ENCODE measurements at places on chromosomes 7 and 10.

DNA sequence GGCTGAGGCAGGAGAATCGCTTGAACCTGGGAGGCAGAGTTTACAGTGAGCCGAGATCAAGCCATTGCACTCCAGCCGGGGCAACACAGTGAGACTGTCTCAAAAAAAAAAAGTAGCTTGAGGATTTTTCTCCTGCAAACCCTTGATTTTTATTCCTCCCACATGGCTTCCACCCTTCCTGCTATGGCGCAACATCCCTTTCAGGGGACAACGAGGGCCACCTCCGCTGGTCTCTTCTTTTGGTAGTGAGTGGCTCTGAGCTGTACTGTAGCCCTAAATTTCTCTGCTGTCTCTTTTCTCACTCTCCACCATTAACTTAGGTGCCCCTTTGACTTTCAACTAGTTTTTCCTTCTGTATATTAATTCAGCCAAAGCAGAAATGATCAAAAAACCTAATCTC lies 113.4 kb downstream of the HIPK2 start:
- DNase-seq, result no peak

GRCh38 chr7:120802751-120803150 lies 55.2 kb downstream of the TSPAN12 start:
- DNase-seq, result no peak

GRCh38 chr10:108685863-108686531 lies 1237.3 kb downstream of the XPNPEP1 start:
- no peak for DNase-seq

- DNase-seq, result no peak
Measured at GRCh38 chr7:138843632-138844580, 45.9 kb upstream of the ATP6V0A4 start.

GRCh38 chr7:66732439-66732838 lies 8.1 kb upstream of the RABGEF1 start:
- no peak for DNase-seq

- no peak for DNase-seq
Measured at GRCh38 chr7:112366886-112367285, 83.4 kb upstream of the IFRD1 start.

DNA sequence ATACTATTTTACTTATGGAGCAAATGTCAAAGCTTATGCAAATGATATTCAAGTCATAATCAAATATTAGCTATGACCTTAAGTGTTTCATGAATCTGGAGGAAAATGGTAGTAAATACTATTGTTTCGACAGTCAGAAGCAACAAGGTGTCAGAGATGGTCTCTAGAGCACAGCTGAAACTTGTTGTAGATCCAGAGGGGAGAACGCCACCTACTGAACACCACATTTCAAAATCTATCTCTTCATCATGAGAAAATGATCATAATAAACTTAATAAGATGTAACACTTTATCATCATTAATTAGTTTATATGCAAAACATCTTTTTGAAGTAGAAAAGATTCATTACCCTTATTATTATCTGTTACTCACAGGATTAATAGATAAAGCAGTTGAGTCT lies 418.7 kb downstream of the GATA3 start:
- no peak for DNase-seq

- DNase-seq, result no peak
Measured at GRCh38 chr7:129925416-129926002, 27.3 kb downstream of the UBE2H start.

DNA sequence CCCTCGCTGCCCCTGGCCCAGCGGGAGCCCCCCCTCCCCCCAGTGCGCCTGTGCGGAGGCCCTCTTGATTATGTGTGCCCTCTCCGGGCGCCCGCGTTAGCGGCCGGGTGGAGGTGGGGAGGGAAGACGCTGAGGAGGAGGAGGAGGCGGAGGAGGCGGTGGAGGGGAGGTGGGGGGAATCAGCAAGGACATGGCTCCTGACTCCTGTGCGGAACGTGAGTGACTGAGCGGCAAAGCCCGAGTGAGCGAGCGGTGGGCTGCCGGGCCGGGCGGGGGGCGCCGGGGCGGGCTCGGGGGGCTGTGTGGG lies 201 bp downstream of the MLLT10 start:
- no peak for DNase-seq

DNA sequence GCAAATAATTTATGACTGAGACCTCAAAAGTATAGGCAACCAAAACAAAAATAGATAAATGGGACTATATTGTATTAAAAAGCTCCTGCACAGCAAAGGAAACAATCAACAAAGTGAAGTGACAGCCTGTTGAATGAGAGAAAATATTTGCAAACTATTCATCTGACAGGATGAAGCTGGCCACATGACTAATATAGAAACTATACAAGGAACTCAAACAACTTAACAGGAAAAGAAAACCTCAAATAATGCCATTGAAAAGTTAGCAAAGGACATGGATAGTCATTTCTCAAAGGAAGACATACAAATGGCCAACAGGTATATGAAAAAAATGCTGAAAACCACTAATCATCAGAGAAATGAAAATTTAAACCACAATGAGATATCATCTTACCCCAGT lies 245.1 kb downstream of the STK31 start:
- DNase-seq, result no peak

DNA sequence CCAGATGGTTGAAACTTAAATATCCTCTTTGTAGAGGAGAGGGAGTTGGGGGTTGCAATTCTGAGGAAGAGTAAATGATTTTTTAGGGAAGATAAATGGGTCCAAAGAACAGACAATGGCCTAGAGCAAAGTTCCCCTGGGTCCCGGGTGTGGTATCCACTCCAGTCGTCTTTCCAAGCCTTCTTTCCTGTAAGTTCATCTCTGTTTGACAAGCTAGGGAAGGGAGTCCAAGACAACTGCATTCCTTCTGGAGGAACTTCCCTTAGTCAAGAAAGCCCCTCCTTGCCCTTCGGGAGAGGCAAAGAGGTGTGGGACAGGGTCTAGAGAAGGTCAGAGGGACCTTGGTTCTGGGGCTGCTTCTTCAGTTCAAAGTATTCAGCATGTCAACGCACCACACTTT lies 33.4 kb downstream of the C10orf71 start:
- DNase-seq, result no peak

DNA sequence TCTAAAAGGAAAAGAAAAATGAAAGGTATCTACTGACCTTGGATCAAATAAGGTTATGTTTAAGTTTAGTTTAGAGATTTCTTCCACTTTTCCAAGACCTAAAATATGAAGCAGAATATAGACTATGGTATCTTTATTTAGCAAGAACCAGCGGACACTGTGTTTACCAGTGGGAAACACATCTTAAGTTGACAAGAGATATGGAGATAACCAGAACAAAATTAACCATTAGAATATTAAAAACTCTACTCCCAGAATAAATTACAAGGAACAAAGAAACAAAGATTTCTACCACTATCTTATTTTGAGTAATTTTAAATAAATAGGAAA lies 86.9 kb downstream of the IMMP2L start:
- DNase-seq, result no peak

DNA sequence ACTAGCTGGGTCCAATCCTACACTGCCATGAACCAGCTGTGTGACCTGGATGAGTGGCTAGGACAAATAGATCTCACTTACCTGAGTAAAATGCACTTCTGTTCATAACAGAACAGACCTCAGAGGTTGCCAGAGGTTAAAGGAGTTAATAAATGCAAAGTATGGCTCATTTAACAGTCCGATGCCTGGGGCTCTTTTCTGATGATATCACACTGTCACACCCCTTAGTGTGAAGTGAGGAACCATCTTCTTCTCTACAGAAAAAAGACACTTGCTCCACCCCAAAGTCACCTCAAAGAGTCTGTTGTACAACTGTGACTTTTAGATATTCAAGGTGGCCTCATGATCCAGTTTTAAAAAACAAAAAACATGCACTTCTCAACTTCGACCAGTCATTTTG lies 21.5 kb upstream of the TARP start:
- no peak for DNase-seq

DNA sequence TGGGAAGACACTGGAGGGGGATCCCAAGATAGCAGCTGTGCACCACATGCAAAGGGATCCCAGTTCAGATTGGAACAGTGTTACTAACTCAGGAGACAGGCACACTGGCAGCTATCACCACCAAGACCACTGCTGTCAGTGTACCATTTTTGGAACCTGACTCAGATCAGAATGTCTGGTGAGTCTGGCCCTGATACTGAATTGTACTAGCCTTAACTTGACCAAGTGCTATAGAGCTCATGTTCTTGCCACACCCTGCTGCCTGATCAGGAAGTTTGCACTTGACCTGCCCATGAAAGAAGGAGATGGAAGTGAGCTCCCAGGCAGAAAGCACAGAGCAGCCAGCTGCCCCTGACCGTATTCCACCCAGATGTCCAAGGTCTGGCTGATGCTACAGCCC lies 4.8 kb upstream of the PRRT4 start:
- DNase-seq, result no peak

DNA sequence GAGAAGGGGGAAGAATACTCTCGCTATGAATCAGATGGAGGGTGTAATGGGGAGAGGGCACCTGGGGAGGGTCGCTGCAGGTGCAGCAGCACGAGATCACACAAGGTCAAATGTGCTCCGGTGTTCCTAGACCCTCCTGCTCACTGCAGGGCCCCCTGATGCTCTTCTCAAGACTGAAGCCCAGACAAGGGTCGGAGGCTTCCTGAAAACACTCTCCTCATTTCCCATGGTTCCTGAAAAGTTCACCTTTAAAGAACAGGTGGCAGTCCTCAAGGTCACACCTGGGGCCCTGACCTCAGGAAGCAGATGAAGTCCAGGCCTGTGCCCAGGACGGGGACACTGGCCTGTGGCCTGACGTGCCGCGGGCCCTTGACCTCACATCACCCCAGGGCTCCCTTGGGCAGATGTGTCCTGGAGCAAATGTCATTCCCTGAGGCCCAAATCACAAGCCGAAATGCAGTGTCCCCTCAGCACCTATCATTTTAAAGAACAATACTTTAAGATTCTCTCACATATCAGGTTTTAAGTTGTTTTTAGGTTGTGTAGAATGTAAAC lies 289.8 kb downstream of the GLRX3 start:
- DNase-seq, result no peak
